ENCODE measurements at places on chromosomes 3 and 15. TPM values are rescaled to one million over a fixed set of nuclear protein-coding genes. Genes with fewer than 3 reads are reported as not detected.

- DNase-seq, result no peak
Measured at GRCh38 chr3:7437231-7437630, 576.3 kb downstream of the GRM7 start.

DNA sequence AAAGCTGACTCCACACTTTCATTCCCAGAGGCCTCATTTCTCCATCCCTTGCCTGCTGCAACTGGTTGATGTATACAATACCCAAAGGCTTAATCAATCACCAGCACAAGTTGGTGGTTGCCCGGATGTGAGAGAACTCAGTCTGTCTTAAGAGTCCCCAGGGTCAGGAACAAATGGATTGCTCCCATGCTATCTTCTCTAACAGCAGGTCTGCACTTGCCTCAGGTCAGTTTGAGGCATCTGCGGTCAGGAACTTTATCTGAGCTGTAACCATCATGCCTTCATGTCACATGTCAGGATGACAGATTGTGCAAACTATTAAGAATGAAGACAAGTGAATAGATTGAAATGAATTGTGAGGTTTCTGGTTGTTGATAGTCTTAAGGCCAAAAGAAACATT, 56.1 kb downstream of the BFSP2 start:
- no peak for DNase-seq

GRCh38 chr15:83208367-83208661, 691 bp upstream of the HDGFL3 start:
- no peak for DNase-seq

GRCh38 chr15:77966540-77967234, 110.8 kb downstream of the TBC1D2B start:
- peak; percentile 48 for DNase-seq

The MESP2 gene
- total RNA-seq, result not detected

The TMEM89 gene
- total RNA-seq, result not detected

The SAMMSON gene
- not detected for total RNA-seq

The MON1A gene
- 10.3 TPM for total RNA-seq

GRCh38 chr3:185561374-185561943, 9.1 kb upstream of the LIPH start:
- no peak for DNase-seq

The CBLB gene
- 2.9 TPM for total RNA-seq

The RAB43 gene
- 10.7 TPM for total RNA-seq

DNA sequence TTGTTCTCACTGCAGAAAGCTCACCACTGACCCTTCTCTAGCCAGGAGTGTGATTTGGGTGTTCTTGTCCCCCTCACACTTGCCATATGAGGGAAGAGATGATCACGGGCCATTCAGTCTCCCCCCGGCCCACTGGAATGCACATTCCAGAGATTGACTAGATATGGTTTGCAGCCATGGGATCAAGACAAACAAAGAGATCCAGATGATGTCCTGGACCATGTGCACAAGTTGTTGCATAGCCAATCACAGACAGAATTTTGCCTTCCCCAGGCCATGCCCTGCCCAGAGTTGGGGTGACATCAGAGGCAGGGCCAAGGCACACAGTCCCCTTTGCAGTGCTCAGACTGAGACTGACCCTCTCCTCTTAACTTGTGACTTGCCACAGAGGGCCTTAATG, 14.8 kb downstream of the MUC13 start:
- no peak for DNase-seq

GRCh38 chr3:172179680-172180399, 140.5 kb downstream of the FNDC3B start:
- no peak for DNase-seq

The CPLX3 gene
- not detected for total RNA-seq

Measured in MG63 (cell line).